CD8-positive, alpha-beta memory T cell (primary cell): ENCODE measurements at places on chromosomes 6 and 20.

- no peak for DNase-seq
- H3K4me1 ChIP-seq = no peaks in the 10 kb centered on the region
- no peak overlapping the region for H3K27ac ChIP-seq
Measured at GRCh38 chr6:12381587-12381986, 91.4 kb downstream of the EDN1 start.

GRCh38 chr20:38134427-38135270, 30.4 kb downstream of the TGM2 start:
- H3K27me3 ChIP-seq = no peaks in the 10 kb centered on the region
- DNase-seq = no peak
- H3K4me1 ChIP-seq = no peaks in the 10 kb centered on the region

DNA sequence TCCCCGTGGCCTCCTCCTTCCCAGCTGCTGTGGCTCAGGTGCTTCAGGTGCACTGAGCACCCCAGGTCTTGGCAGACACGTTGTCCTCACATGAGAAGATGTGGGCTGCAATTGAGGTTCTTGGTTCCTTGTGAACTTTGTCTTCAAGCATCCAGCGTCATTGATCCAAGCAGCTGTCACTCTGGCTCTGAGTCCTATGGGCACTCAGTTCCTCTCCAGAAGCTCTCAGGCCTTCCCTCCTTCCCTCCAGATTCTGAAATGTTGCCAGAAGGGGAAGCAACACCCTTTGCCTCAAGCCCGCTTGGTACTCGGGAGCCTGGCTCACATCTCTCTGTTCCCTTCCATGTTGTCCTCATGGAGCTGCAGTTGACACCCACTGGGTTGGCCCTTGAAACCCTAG, 8.4 kb upstream of the MRGBP start:
- H3K4me1 ChIP-seq = peaks cover 3% of the 10 kb centered on the region
- no peaks in the 10 kb centered on the region for H3K36me3 ChIP-seq
- no peak for DNase-seq

GRCh38 chr6:53982366-53983050, 128.7 kb upstream of the MLIP start:
- H3K27ac ChIP-seq = no peak overlapping the region
- no peaks in the 10 kb centered on the region for H3K36me3 ChIP-seq
- no peaks in the 10 kb centered on the region for H3K27me3 ChIP-seq
- H3K4me3 ChIP-seq = no peak overlapping the region

DNA sequence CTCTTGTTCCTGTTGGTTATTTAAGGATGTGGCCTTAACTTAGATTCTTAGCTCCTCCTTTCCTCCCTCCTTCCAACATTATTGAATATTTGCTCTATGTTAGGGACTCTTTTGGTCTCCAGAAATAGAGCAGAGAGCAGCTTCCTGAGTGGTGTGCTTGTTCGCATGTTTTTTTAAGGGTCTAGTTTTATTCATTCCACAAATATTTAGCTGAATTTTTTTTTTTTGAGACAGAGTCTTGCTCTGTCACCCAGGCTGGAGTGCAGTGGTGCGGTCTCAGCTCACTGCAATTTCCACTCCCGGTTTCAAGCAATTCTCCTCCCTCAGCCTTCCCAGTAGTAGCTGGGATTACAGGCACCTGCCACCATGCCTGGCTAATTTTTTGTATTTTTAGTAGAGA, 169.2 kb downstream of the ZFAND3 start:
- H3K27me3 ChIP-seq = no peaks in the 10 kb centered on the region
- H3K36me3 ChIP-seq = no peaks in the 10 kb centered on the region
- H3K4me3 ChIP-seq = no peak overlapping the region

DNA sequence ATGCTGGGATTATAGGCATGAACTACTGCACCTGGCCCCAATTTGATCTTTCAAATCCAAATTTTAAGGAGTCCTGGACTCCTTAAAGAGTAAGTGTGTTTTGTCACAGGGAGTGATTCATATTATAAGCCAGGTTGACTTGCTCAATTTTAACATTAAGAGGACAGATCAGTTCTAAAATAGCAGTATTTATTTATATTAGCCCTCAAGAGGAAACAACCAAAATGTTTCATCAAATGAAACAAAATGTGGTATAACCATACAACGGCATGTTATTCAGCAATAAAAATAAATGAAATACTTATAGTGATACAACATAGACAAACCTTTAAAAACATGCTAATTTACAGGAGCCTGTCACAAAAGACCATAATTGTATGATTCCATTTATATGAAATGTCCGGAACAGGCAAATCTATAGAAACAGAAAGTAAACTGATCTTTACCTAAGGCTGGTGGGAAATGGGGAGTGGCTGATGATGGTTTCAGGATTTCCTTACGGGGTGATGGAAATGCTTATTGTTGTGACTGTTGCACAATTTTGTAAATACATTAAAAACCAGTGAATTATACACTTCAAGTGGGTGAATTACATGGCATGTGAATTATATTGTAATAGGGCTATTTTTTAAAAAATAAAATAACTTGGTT, 637.4 kb downstream of the MMUT start:
- no peak overlapping the region for H3K27ac ChIP-seq
- H3K27me3 ChIP-seq = no peaks in the 10 kb centered on the region
- DNase-seq = no peak
- no peak overlapping the region for H3K4me3 ChIP-seq

DNA sequence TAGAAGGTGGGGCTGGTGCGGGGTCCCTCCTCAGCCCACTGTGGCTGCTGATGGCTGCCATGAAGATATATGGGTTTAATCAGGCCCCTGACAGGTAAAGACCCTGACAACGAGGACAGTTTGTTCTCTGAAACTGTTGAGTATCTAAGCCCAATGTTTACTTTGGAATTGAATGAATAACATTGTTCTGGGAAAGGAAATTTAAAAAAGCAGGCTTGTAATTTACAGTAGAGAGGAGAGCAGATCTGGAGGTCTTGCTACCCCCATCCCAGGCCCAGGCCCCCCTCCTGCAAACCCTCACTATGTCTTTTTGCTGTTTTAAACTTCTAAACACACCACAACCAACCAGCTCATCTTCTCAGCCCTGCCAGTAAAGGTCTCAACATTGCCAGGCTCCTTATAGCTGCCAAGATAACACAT, 171.3 kb downstream of the CDC5L start:
- no peak for DNase-seq
- no peak overlapping the region for H3K27ac ChIP-seq
- H3K4me1 ChIP-seq = no peaks in the 10 kb centered on the region
- H3K27me3 ChIP-seq = peaks cover 7% of the 10 kb centered on the region

- no peaks in the 10 kb centered on the region for H3K36me3 ChIP-seq
- no peak for DNase-seq
- no peaks in the 10 kb centered on the region for H3K27me3 ChIP-seq
- no peaks in the 10 kb centered on the region for H3K4me1 ChIP-seq
- H3K27ac ChIP-seq = no peak overlapping the region
Measured at GRCh38 chr6:68197356-68197755, 437.7 kb upstream of the ADGRB3 start.

DNA sequence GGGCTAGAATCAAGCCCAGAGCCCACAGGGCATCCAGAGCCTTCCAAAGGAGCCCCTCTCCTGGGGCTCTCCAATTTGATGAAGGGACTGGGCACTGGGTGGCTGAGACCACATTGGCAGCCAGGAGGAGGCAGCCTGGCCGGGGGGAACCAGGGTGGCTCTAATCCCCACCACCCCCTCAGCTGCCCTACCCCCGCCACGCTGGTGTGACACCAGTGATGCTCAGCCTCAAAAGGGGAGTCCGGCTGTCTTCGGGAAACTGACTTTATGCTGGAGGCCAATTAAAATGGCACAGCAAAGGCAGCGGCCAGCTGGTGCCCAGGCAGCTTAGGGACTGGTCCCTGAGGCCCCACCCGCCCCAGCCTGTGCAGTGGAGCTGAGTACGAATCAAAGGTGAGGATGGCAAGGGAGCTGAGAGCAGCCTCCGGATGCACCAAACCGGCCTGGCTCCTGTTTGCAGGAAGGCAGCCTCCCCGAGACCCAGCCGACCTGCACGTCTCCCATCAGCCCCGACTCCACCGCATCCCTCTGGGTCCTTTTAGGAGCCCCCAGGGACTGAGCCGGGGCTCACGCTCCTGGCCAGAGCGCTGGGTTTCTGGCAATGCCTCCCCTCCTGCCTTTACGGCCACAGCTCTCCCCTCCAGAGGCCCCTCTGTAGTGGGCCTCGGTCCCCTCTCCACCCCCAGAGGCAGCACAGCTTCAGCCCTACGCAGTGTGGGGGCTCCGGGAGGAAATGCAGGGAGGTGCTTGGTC, 28.5 kb downstream of the CHRNA4 start:
- no peak overlapping the region for H3K4me3 ChIP-seq
- H3K36me3 ChIP-seq = no peaks in the 10 kb centered on the region
- H3K27me3 ChIP-seq = no peaks in the 10 kb centered on the region
- H3K27ac ChIP-seq = no peak overlapping the region
- no peaks in the 10 kb centered on the region for H3K4me1 ChIP-seq

DNA sequence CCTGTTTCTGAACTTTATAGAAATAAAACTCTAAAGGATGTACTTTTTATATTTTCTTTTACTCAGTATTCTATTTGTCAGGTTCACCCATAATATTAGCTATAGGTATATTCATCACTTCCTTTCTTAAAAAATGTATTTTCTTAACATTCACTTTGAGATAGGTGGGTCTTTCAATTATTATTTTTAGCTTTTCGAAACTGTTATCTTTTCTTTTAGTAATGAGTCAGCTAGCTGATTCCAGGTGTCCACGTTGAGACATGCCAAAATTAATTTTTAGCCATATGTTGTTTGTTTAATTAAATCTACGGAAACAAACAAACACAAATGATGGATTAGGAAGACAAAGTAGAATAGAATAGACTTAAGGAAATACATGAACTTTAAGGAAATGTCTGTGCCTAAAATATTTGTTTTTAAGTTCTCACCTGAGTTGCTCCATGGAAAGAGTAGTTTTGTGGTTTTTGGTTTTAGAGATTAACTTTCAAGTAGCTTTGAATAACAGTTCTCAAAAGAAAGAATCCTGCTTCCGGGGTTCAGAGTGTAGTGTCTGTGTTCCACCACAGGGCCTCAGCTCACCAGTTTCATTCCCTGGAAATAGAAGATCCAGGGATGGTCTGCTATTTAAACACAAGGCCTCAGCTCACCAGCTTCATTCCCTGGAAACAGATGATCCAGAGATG, 435.0 kb downstream of the HAO1 start:
- H3K27me3 ChIP-seq = no peaks in the 10 kb centered on the region
- DNase-seq = no peak
- H3K4me1 ChIP-seq = no peaks in the 10 kb centered on the region
- no peak overlapping the region for H3K27ac ChIP-seq

- H3K36me3 ChIP-seq = no peaks in the 10 kb centered on the region
- no peak overlapping the region for H3K4me3 ChIP-seq
- no peaks in the 10 kb centered on the region for H3K4me1 ChIP-seq
- H3K27me3 ChIP-seq = no peaks in the 10 kb centered on the region
Measured at GRCh38 chr6:148455225-148455624, 112.6 kb downstream of the SASH1 start.

DNA sequence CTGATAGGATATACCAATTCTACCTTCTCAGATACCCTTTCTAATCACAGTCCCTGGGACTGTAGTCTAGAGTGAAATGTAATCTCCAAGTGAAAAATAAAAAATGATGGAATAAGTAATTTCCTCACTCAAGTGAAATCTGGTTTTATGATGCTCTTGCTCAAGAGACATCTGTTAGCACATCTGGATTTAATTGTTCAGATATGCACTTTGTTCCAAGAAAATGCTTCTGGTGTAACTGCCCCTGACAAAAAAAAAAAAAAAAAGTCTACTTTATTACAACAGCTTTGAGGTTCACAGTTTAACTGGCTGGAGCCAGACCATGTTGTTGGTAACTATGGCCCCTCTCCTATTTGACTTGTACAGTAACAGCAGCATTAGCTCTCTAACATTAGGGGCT, 251.8 kb downstream of the BTBD9 start:
- no peaks in the 10 kb centered on the region for H3K27me3 ChIP-seq
- no peak for DNase-seq
- no peaks in the 10 kb centered on the region for H3K4me1 ChIP-seq
- H3K27ac ChIP-seq = no peak overlapping the region

GRCh38 chr20:11168026-11168425, 494.2 kb upstream of the JAG1 start:
- H3K4me1 ChIP-seq = no peaks in the 10 kb centered on the region
- H3K27ac ChIP-seq = no peak overlapping the region
- H3K4me3 ChIP-seq = no peak overlapping the region
- no peak for DNase-seq
- no peaks in the 10 kb centered on the region for H3K36me3 ChIP-seq

DNA sequence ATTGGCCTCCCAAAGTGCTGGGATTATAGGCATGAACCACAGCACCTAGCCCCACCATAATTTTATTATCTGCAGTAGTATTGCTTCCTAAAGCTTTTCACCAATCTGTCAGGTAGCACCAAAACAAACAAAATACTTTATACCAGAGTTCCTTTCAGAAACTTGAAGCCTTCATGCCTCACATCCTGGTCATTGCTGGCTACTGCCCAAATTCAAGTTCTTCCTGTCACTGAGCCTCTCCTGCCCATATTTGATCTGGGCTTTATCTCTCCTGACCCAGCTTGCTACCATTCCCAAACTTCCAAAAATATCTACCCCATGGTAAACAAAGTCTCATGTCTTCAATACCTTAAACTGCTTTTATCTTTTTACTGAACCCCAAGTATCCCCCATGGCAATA, 34.9 kb upstream of the DST start:
- no peaks in the 10 kb centered on the region for H3K27me3 ChIP-seq
- no peak for DNase-seq
- no peaks in the 10 kb centered on the region for H3K36me3 ChIP-seq
- H3K4me3 ChIP-seq = no peak overlapping the region
- H3K4me1 ChIP-seq = no peaks in the 10 kb centered on the region

- H3K27me3 ChIP-seq = no peaks in the 10 kb centered on the region
- no peak overlapping the region for H3K4me3 ChIP-seq
- H3K4me1 ChIP-seq = peaks cover 14% of the 10 kb centered on the region
- H3K27ac ChIP-seq = no peak overlapping the region
Measured at GRCh38 chr6:41785254-41785653, 2.2 kb upstream of the TOMM6 start.

- no peak overlapping the region for H3K4me3 ChIP-seq
- no peaks in the 10 kb centered on the region for H3K36me3 ChIP-seq
- no peak for DNase-seq
- H3K27ac ChIP-seq = no peak overlapping the region
Measured at GRCh38 chr6:78593898-78594667, 273.3 kb upstream of the IRAK1BP1 start.

DNA sequence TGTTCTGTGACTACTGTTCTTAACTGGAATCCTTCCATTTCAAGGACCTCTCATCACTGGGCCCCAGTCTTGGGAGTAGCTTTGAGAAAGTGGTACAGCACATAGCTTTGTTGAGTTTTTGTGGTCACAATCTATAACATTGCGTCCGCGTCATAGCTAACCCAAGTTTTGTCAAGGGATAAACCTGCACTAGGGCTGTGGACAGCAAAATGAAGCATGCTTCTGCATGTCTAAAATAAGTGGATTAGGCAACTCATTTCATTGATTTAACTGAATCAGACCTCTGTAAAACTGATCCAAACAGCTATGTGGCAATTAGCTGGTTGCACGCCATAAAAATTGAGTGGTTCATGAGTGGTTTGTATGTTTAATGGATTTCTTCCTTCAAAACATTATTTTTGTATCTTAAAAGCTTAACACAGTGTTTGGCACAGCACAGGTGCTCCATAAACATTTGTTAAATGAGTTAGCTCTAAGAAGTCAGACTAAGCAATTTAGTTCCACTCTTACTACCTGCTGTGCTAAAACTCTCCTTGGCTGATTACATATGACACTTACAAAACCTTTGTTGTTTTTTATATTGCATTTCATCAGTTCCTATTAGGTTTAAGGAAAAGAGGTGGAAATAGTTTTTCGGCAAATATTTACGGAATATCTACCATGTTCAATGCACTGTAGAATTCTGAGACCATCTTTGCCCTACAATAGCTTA, 160.3 kb upstream of the ATXN1 start:
- no peaks in the 10 kb centered on the region for H3K36me3 ChIP-seq
- H3K27ac ChIP-seq = no peak overlapping the region
- no peak for DNase-seq
- H3K27me3 ChIP-seq = no peaks in the 10 kb centered on the region

GRCh38 chr6:52984247-52984646, 10.8 kb downstream of the GSTA4 start:
- H3K36me3 ChIP-seq = no peaks in the 10 kb centered on the region
- H3K27ac ChIP-seq = no peak overlapping the region
- H3K4me3 ChIP-seq = peak overlapping the region; percentile 19
